GOT3 (cell line): ENCODE measurements at places on chromosomes 13 and 19.

GRCh38 chr13:109941951-109942350 lies 155.6 kb upstream of the IRS2 start:
- DNase-seq, result no peak

DNA sequence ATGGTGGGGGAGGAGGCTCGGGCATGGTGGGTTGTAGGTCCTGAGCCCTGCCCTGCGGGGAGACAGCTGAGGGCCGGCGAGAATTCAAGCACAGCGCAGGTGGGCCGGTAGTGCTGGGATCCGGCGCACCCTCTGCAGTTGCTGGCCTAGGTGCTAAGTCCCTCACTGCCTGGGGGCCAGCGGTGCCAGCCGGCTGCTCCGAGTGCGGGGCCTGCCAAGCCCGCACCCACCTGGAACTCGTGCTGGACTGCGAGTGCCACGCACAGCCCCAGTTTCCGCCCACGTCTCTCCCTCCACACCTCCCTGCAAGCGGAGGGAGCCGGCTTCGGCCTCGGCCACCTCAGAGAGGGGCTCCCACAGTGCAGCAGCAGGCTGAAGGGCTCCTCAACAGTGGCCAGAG lies 33.7 kb downstream of the EEF1AKMT1 start:
- DNase-seq, result no peak

GRCh38 chr13:82717249-82717648 lies 1165.0 kb downstream of the SLITRK1 start:
- no peak for DNase-seq

GRCh38 chr13:102960959-102961358 lies 105.3 kb downstream of the SLC10A2 start:
- DNase-seq, result no peak
